ENCODE measurements at places on chromosomes 7 and 10. TPM values are rescaled to one million over a fixed set of nuclear protein-coding genes. Genes with fewer than 3 reads are reported as not detected.

- H3K4me3 ChIP-seq: no peak overlapping the region
- H3K27ac ChIP-seq: no peak overlapping the region
- DNase-seq: no peak
Measured at GRCh38 chr7:92625617-92626016, 35.4 kb upstream of the FAM133B start.

Gene AS3MT
- 26.9 TPM for total RNA-seq

DNA sequence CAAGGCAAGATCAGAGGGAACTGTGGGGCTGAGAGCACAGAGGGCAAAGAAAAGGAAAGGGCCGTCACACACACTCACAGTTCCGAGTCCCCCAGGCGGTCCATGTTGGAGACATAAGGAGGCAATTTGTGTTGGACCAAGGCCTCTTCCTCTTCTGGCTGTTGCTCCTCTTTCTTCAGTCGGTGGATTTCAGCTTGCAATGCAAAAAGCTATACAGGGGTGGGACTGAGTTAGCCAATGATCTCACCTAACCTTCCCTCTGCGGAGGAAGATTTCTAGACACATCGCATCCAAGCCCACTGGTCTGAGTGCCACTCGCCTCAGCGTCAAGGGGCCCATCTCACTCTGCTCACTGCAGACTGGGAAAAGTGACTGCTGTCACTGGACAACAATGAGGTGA, 5.5 kb downstream of the WDR91 start:
- no peaks in the 10 kb centered on the region for H3K27me3 ChIP-seq
- DNase-seq: no peak
- H3K27ac ChIP-seq: no peak overlapping the region
- peaks cover 15% of the 10 kb centered on the region for H3K36me3 ChIP-seq
- no peak overlapping the region for H3K4me3 ChIP-seq

DNA sequence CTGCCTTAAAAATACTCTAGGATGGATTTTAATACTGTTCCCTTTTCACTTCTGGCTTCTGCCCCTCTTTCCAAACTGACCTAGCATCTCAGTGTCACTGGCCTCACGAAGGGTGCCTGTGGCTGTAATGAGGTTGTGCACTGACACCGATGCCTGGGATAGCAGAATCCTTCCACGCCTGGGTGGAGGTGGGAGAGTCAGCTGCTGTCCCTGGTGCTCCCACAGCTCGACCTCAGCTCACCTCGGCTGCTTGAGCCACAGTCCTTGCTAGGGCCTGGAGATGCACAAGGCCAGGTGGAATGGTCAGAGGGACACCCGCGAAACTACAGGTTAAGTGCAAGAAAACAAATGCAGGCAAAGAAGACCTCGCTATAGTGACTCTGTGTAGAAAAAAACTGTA, 123.4 kb upstream of the ACBD5 start:
- H3K36me3 ChIP-seq: no peaks in the 10 kb centered on the region
- H3K4me1 ChIP-seq: no peaks in the 10 kb centered on the region
- H3K27me3 ChIP-seq: peaks cover 2% of the 10 kb centered on the region
- H3K27ac ChIP-seq: no peak overlapping the region
- H3K4me3 ChIP-seq: no peak overlapping the region

Gene KAZALD1
- 1.3 TPM for total RNA-seq

- H3K27ac ChIP-seq: no peak overlapping the region
- no peak for DNase-seq
- H3K4me3 ChIP-seq: no peak overlapping the region
- no peaks in the 10 kb centered on the region for H3K36me3 ChIP-seq
- peaks cover 12% of the 10 kb centered on the region for H3K27me3 ChIP-seq
Measured at GRCh38 chr7:91653286-91653685, 227.2 kb downstream of the MTERF1 start.

All from progenitor cell of endocrine pancreas (in vitro differentiated cells).